AG20443 (cell line): ENCODE measurements at places on chromosomes 1 and 21.

GRCh38 chr1:178277793-178278530 is 184.1 kb downstream of the RASAL2 start:
- no peak for DNase-seq

GRCh38 chr1:47616906-47617305 is 179.1 kb downstream of the FOXD2 start:
- DNase-seq, result no peak

GRCh38 chr1:66183400-66183799 is 350.6 kb upstream of the SGIP1 start:
- no peak for DNase-seq

DNA sequence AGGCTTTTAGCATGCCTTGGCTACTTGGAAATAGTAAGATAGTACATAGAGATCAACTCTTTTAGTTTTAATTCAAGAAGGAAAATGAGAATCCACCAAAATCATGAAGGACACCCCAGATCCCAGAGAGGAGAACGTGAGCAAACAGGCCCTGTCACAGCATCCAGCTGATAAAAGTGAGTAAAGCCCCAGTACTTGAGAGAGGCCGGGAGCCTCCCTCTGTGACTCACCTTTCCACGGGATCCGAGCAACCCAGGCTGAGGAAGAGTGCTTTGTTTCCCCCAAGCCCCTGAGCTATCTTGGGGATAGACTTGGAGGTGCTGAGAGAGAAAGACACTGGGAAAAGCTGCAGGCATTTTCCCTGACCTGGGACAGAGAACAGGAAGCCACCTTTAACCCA is 238.6 kb downstream of the DUSP10 start:
- no peak for DNase-seq

GRCh38 chr1:216935901-216936300 is 212.7 kb upstream of the ESRRG start:
- DNase-seq, result no peak

- no peak for DNase-seq
Observed at GRCh38 chr1:172136925-172137324, 283.6 kb upstream of the C1orf105 start.

DNA sequence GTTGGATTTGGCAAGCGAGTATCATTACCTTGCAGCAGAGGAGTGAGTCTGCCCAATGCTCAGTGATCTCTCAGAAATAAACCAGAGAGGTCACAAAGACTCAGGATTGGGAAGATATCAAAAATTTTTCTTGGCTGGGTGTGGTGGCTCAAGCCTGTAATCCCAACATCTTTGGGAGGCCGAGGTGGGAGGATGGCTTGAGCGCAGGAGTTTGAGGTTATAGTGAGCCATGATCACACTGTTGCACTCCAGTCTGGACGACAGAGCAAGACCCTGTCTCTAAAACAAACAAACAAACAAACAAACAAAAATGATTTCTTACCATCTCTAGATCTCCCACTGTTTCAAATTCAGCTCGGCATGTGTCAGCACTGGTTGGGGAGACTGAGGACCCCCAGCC is 13.3 kb upstream of the BECN2 start:
- no peak for DNase-seq

DNA sequence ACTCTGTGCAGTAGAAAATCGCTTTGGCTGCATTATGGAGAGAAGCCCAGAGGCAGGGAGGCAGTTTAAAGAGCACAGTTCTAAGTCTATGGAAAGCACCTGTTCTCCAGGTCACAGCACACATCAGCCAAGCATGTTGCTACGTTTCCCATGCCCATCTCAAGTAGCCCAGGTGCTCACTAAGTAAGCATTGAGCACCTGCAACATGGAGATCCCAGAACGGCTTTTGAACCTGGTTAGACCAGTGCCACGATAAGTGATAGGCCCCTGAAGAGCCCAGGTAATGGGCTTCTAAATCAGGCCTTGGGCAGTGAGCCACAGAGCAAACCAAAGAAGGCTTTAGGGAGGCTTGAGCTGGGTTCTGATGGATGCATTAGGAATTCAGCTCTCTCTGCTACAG is 186.2 kb downstream of the C1orf94 start:
- DNase-seq, result no peak

DNA sequence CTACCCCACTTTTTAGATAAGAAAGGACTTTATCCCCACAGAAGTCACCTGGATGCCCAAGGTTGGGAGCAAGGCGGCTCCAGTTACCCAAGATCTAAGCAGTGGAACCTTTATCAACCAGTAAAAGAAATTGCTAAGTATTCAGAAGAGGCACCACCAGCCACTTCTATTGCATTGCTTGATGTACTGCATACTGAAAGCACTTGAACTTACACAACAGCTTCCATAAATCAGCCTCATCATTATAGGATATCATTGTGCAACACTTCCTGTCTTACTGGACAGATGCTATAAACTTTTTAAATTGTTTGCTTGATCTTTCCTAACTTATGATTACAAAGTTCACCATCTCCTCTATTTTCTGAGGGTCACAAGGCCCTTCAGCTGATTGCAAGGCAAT is 642.7 kb upstream of the CXADR start:
- peak; percentile 5 for DNase-seq

DNA sequence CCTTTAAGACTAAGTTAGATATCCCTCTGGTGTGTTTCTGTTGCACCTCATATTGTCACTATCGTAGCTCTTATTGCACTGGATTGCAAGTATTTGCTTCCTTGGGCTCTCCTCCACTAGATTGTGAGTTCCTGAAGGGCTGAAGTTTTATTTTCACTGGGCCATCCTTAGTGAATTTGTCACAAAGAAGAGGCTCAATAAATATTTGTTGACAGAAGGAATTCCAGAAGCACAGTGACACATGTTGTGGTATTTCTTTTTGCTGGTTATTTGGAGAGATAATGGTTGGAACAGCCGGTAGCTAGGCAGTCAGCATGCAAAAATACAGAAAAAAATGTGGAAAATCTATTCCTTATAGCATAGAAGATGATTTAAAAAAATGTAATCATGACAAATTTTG is 129.9 kb upstream of the ZRANB2 start:
- no peak for DNase-seq

DNA sequence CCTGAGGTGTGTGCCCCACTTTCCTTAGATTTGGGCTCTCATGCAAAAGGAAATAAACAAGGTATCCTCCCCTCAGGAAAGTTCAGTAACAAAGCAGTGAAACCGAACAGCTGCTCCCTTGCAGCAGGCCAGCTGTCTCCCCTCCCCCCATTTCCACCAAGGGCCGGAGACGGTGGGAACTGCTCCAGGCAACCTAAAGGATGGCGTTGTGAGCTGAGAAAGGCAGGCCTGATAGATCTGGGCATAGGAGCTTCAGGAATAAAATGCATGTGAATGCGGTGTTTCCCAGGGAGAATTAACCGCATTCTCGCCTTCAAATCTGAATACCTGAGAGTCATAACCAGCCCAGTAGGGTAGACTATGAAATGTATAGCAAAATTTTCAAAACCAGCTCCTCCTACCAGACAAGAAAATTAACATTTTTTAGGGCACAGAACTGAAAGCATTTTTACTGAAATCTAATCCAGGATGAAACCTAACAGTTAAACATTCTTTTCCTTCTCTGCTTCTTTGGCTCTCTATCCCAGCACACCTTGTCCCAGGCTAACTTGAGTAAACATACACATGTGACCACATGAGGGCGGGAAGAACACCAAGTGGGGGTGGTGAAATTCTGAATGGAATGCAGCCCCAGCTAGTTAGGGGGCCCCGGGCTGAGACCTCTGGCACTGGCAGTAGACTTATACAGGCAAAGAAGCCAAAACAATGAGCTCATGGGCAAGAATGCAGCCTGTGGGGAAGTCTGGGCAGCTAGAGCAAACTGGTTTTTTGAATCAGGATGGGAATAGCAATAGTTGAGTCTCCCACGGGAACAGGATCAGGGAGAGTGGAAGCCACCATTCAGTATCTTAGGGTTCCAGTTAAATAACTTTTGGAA is 11.5 kb downstream of the MCL1 start:
- DNase-seq, result peak; percentile 87

DNA sequence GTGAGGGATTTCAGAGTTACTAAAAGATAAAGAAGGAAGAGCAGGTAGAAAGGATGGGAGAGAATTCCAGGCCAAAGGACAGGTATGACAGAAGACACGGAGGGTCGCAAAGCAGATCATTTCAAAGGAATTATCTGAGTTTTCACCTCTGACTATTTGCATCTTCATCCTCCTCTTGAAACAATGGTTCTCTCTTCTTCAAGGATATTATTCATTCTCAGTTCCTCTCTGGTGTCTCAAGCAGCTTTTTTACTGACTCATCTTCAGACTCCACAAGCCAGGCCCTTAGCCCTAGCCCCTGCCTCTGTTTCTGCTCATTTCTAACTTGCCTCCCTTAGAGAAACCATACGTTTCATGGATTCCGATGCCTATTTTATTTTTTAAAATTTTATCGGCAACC is 15.0 kb downstream of the DDX59 start:
- no peak for DNase-seq

DNA sequence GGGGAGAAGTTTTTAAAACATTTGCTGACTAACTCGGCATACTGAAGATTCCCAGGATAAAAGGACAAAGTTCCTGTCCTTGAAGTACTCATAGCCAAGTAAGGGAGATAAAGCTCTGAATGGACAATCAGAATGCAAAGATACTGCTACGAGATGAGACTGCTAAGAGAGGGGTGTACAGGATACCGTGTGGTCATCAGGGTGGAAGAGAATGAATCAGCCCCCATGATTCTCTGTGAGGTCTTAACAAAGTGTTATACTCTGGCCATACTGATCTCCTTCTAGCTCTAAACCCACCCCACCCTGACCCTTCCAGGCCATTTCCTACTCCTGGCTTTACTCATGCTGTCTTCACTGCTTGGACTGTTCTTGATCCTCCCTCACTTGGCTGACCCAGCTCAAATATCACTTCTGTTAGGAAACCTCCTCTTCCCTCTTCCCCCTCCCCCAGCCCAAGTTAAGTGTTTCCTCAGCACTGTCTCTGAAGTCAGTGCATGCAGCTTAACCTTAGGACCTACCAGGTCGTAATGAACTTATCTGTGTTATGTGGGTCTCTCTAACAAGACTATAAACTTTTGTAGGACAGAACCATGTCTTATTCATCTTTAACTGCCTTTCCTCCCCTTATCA is 15.8 kb upstream of the MAGOH start:
- DNase-seq, result no peak
